Left renal pelvis (tissue), 4 donors: ENCODE measurements at places on chromosomes 7 and 10. TPM values are rescaled to one million over a fixed set of nuclear protein-coding genes. Genes with fewer than 3 reads are reported as not detected.

DNA sequence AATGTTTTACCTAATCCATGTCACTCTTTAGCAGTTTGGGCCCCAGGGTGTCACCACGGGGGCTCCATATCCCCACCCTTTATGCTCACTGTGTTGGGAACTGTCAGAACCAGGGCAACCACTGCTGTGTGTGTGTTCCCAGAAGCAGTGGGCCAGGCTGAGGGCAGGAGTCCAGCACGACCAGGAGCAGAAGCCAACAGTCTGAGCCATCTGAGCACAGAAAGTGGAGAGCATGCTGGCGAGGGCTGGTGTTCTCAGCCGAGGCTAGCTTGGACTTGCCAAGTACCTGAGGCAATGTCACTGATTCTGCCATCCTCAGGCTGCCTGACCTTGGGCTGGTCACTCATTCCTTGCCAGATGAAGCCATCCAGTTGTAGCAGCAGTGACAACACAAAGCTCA lies 285.0 kb downstream of the BMPER start:
- DNase-seq: no peak

- DNase-seq: no peak
Measured at GRCh38 chr10:29715296-29715695, 80.5 kb upstream of the SVIL start.

DNA sequence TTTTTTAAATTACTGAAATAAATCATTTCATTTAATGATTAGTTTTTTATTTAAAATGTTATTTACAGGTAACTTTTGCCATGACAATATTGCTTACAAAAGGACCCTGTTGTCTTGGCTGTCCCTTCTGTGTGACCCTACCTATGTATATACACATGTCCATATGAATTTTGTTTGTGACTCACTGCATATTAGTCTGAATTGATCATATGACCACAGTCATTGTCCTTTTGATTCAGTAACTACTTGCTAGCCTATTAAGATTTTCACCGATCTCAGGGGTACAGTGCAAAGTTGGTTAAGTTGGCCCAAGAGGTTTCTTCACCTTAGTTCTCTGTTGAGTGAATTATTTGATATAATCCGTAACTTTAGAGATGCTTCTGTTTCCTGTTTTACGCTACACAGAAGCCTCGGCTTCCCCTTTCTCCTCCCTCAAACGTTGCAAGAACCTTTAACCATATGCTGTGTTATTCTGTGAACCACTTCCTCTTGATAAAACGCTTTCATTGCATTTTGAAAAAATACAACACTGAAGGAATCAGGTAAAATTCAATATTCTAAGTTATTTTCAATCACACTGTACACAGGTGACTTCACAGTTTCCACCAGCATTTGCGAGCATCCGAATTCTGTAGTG lies 43.9 kb downstream of the APBB1IP start:
- DNase-seq: no peak

The PKD2L1 gene
- polyA plus RNA-seq: 0.29 TPM

The ASIC3 gene
- polyA plus RNA-seq: 2.9 TPM
